Vein endothelial cell (primary cell): ENCODE measurements at places on chromosomes 7 and 10. TPM values are rescaled to one million over a fixed set of nuclear protein-coding genes. Genes with fewer than 3 reads are reported as not detected.

TEX47 gene
- total RNA-seq = not detected in 2 replicates

INSIG1 gene
- 35.9 and 104 TPM in 2 replicates for total RNA-seq

CASP7 gene
- 40.2 and 53.9 TPM in 2 replicates for total RNA-seq

BAMBI gene
- total RNA-seq = 1.9 and 5.2 TPM in 2 replicates

C10orf120 gene
- total RNA-seq = not detected in 2 replicates

KAZALD1 gene
- 0.33 and 0.57 TPM in 2 replicates for total RNA-seq

METTL27 gene
- total RNA-seq = 0.98 TPM in 1 of 2 replicates, not detected in the other

FRMPD2 gene
- under 0.01 TPM in 1 of 2 replicates, not detected in the other for total RNA-seq

GIMAP6 gene
- 171 and 211 TPM in 2 replicates for total RNA-seq

AVPI1 gene
- total RNA-seq = 2.9 and 3.9 TPM in 2 replicates

TRIM50 gene
- total RNA-seq = not detected in 2 replicates

ZCCHC24 gene
- 6.6 and 8.2 TPM in 2 replicates for total RNA-seq

ZC3HAV1L gene
- total RNA-seq = 29.7 and 33.0 TPM in 2 replicates

GRID2IP gene
- not detected in 2 replicates for total RNA-seq

NRG3 gene
- 6.5 and 17.3 TPM in 2 replicates for total RNA-seq

AP1S1 gene
- total RNA-seq = 149 and 181 TPM in 2 replicates

ZNF22 gene
- total RNA-seq = 40.5 and 42.1 TPM in 2 replicates

COL26A1 gene
- total RNA-seq = not detected in 2 replicates

SPDYE8 gene
- not detected in 2 replicates for total RNA-seq

CAV2 gene
- total RNA-seq = 275 and 368 TPM in 2 replicates

MUC3A gene
- total RNA-seq = under 0.01 TPM in 1 of 2 replicates, not detected in the other

C7orf57 gene
- not detected in 2 replicates for total RNA-seq

ACBD7 gene
- total RNA-seq = 0.65 and 1.9 TPM in 2 replicates

STYXL1 gene
- total RNA-seq = 31.0 and 32.3 TPM in 2 replicates

GOLGA7B gene
- not detected in 2 replicates for total RNA-seq

BLNK gene
- total RNA-seq = not detected in 2 replicates

AZGP1 gene
- not detected in 2 replicates for total RNA-seq

PNLIPRP2 gene
- total RNA-seq = not detected in 2 replicates
